ENCODE measurements at places on chromosomes 4 and X.

DNA sequence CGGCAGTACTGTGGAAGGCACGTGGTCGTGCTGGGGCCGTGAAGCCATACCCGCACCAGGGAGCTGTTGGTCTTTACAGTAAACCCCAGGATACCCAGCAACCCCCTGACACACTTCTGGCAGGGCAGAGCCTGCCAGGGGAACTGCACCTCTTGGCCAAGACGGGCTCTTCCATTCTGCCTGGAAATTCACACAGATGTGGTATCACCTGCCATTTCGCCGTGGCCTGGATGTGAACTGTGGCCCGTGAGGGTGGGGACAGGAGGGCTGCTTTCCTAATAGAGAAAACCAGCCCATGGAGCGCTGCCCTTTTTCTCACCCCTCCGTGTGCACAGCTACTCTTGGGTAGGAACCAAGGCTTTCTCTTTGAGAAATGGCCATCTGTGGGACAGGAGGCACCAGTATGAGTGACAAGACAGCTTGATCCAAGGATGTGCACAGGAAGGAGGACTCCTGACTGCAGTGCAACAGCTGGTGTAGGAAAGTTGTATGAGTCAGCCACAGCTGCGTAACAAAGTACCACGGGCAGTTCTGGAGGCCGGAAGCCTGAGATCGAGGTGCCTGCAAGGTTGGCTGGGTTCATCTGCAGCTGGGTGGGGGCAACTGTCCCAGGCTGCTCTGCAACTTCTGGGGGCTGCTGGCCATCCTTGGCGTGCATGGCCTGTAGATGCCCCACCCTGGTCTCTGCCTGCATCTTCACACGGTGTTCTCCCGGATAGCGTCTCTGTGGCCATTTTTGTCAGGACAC, 95.7 kb downstream of the PSAPL1 start:
- DNase-seq: no peak

DNA sequence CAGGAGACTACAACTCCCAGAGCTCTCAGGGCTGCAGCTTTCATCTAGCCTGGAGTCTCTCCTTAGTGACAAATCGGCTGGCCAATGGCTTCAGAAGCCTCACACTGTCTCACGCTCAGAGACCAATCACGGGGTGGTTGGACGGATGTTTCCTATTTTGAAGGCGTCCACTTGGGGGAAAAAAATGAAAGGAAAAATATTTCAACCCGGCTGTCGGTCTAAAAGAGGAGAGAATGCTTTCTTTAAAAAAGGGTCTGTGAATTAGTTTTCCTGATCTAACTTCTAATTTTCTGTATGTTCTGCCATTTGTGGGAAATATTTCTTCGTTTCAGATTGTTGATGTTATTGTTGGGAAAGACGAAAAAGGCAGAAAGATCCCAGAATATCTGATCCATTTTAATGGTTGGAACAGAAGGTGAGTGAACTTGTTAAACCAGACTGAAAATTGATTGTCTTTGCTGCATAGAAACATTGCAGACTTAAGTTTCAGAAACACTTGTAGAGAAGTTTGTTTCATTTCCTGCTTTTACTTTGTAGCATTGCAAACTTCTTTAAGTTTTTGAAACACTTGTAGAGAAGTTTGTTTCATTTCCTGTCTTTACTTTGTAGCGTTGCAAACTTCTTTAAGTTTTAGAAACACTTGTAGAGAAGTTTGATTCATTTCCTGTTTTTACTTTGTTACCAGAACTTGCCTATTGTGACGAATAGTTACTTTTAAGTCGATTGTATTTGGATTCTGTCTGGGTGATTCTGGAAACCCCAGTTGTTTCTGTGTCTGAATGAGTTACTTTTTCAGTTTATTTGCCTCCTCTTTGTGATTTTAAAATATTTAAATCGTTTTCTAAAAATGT, 1.6 kb downstream of the MSL3 start:
- DNase-seq: peak; percentile 78

- no peak for DNase-seq
These were observed 119.2 kb downstream of the SMARCA1 start for GRCh38 chrX:129403974-129404669.

GRCh38 chrX:154476821-154477220, 2.3 kb downstream of the LAGE3 start:
- DNase-seq: no peak

DNA sequence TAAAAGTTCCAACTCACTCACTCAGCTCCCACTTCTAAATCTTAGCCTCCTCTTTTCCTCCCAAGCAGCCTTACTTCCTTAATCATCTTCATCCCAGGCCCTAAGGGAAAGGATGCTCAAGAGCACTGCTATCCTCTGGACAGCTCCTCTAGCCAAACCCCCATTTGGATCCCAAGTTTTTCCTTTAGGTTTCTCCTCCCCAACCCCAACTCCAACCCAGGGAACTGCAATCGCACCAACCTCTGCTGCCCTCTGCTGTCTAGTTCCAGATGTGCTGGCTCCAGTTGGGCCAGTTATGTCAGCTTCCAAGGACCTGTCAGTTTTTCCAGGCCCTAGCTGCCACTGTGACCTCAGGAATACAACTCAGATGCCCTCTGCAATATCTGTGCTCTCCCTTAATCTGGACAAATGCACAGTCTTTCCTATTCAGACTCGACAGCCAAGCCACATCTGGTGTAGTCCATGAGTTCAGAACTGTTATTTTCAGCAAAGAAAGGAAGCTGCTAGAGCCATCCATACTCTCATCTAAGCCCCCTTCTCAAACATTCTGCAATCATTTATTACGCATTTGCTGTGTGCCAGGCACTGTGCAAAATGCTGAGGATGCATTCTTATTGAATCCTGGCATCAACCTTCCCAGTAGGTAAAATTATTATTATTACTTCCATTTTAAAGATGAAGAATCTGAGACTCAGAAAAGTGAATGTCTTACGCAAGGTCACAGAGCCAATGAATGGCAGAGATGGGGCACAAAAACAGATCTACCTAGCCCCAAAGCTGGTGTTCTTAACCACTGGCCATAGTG, 12.3 kb upstream of the XPNPEP2 start:
- DNase-seq: no peak

GRCh38 chr4:20839957-20840356, 139.7 kb downstream of the PACRGL start:
- DNase-seq: no peak

DNA sequence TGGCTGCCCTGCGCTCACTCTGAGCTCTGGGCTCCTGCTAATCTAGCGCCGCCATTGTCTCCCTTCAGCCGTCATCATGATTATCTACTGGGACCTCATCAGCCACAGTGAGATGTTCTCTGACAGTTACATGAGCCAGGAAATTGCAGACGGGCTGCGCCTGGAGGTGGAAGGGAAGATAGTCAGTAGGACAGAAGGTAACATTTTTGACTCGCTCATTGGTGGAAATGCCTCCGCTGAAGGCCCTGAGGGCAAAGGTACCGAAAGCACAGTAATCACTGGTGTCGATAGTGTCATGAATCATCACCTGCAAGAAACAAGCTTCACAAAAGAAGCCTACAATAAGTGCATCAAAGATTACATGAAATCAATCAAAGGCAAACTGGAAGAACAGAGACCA, 21.8 kb upstream of the PIN4 start:
- DNase-seq: no peak

GRCh38 chr4:165118256-165118909, 5.7 kb upstream of the TMEM192 start:
- no peak for DNase-seq

DNA sequence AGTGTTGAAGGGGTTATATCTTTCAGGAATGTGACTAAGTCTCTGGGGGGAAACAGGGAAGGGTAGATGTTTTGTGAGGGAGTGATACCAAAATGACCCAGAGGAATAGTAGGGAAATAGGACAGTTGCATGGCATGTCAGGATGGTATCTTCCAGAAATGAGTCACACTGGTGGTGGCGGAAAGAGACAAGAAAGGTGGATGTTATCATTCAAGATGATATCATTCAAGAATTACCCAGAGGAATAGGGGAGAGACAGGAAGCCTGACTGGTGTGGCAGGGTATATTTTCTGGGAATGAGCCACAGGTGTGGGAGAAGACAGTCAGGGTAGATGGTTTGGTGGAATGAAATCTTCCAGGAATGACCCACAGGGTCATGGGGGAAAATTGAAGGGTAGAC, 61.1 kb downstream of the MAOA start:
- DNase-seq: no peak

- no peak for DNase-seq
These were observed 194.2 kb upstream of the NOCT start for GRCh38 chr4:138821331-138821730.
